Liver (tissue), 10 donors: ENCODE measurements at places on chromosomes 16 and 17. TPM values are rescaled to one million over a fixed set of nuclear protein-coding genes. Genes with fewer than 3 reads are reported as not detected.

- H3K4me1 ChIP-seq: no peaks in the 10 kb centered on the region
- no peak overlapping the region for H3K4me3 ChIP-seq
- peaks cover 4% of the 10 kb centered on the region for H3K27me3 ChIP-seq
- no peak for DNase-seq
- H3K27ac ChIP-seq: no peak overlapping the region
Observed at GRCh38 chr17:56319531-56319930, 166.3 kb downstream of the ANKFN1 start.

SBK1 gene
- 0.08 TPM for total RNA-seq

TNRC6A gene
- total RNA-seq: 42.3 TPM

CACNG3 gene
- total RNA-seq: not detected

DNA sequence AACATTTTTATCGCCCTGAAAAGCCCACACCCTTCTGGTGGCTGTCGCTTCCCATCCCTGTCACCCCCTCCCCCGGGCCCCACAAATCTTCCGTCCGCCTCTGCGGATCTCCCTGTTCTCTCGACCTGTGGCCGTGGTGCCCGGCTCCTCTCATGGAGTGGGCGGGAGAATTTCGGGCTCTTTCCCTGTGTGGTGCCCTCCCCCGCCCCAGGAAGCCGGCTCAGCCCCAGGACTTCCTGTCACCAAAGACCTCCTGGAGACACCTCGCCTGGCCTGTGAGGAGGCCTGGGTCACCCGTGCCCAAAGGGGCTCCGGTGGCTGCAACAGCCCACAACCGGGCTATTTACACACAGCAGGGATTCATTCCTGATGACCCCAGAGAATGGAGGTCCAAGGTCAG lies 26.1 kb upstream of the UBE2I start:
- no peak overlapping the region for H3K4me3 ChIP-seq
- H3K27ac ChIP-seq: no peak overlapping the region
- no peaks in the 10 kb centered on the region for H3K36me3 ChIP-seq
- H3K4me1 ChIP-seq: no peaks in the 10 kb centered on the region
- DNase-seq: no peak
- H3K27me3 ChIP-seq: no peaks in the 10 kb centered on the region

- H3K27ac ChIP-seq: no peak overlapping the region
- no peak for DNase-seq
- no peak overlapping the region for H3K4me3 ChIP-seq
Observed at GRCh38 chr17:58195518-58196123, 3.1 kb downstream of the EPX start.

CNTNAP1 gene
- 0.70 TPM for total RNA-seq

DNA sequence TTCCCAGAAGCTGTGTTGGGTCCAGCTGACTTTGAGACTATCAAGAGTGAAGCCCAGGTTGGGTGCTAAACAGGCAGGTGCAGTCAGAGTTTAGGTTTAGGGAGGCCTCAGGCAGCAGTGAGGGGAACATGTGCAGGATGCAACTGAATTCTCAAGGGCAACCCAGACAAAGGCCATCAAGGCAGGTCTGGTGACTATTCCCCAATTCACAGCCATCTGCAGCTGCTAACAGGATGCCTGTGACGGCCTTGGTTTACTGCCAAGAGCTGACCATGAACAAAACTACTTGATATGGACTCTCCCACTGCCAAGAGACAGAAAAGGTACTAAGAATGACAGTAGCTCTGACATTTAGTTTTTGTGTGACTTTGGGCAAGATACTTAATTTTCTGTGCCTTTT lies 45.2 kb upstream of the BCAR1 start:
- H3K36me3 ChIP-seq: peaks cover 3% of the 10 kb centered on the region
- no peak overlapping the region for H3K4me3 ChIP-seq
- H3K27me3 ChIP-seq: no peaks in the 10 kb centered on the region
- no peak for DNase-seq
- no peak overlapping the region for H3K27ac ChIP-seq

LDHD gene
- 27.7 TPM for total RNA-seq

GRCh38 chr17:6630390-6630789 lies 10.1 kb downstream of the KIAA0753 start:
- H3K27me3 ChIP-seq: no peaks in the 10 kb centered on the region
- H3K4me1 ChIP-seq: no peaks in the 10 kb centered on the region
- no peak for DNase-seq
- H3K4me3 ChIP-seq: no peak overlapping the region
- peaks cover 2% of the 10 kb centered on the region for H3K36me3 ChIP-seq

KRTAP2-1 gene
- total RNA-seq: not detected

SLC46A1 gene
- 13.6 TPM for total RNA-seq

CDH15 gene
- total RNA-seq: not detected
